ENCODE measurements at places on chromosomes 1 and 21. TPM values are rescaled to one million over a fixed set of nuclear protein-coding genes. Genes with fewer than 3 reads are reported as not detected.

NRIP1 gene
- 37.1 TPM for total RNA-seq

NKAIN1 gene
- total RNA-seq = 0.30 TPM

CACHD1 gene
- 7.7 TPM for total RNA-seq

DMRTA2 gene
- not detected for total RNA-seq

CD34 gene
- total RNA-seq = 61.4 TPM

EPHA10 gene
- total RNA-seq = not detected

HPCAL4 gene
- not detected for total RNA-seq
